ENCODE measurements at places on chromosomes 6 and 20.

GRCh38 chr20:19121463-19121862, 91.0 kb upstream of the SLC24A3 start:
- no peak for DNase-seq

- DNase-seq, result no peak
These were observed 76.1 kb downstream of the HCRTR2 start for GRCh38 chr6:55250400-55250799.

DNA sequence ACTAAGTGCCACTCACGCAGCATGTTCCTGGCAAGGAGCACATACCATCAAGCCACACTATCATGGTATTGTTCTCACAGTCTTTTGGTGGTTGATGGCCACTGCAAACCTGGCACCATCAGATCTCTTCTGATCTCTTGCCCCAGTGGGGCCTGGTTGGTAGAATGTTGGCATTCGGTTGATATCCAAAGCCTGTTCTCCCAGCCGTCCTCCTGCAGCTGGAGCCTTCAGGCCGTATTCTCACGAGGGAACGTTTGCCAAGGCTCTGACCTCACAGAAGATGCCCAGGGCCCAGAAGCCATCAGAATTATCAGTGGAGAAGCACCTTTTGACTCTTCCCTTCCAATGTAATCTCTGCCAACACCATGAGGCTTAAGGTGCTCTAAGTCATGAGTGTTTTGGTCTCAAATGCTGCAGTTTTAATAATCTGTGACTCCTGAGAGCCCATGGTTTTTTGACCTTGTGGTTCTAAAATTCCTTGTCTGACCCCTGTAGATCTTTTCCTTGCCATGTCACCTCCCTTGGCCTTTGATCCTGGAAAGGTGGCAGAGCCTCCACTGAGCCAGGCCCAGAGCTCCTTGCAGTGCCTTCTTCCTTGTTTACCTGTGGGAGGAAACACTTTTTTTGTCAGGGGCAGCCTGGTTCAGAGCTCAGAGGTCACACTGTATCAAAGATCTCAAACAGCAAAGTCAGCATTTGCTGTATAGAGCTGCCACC, 27.8 kb downstream of the POFUT1 start:
- no peak for DNase-seq

GRCh38 chr6:124142852-124143251, 339.2 kb downstream of the NKAIN2 start:
- DNase-seq, result no peak

GRCh38 chr6:123182998-123183397, 187.0 kb downstream of the CLVS2 start:
- no peak for DNase-seq

GRCh38 chr6:12136905-12137304, 124.8 kb downstream of the HIVEP1 start:
- DNase-seq, result no peak

DNA sequence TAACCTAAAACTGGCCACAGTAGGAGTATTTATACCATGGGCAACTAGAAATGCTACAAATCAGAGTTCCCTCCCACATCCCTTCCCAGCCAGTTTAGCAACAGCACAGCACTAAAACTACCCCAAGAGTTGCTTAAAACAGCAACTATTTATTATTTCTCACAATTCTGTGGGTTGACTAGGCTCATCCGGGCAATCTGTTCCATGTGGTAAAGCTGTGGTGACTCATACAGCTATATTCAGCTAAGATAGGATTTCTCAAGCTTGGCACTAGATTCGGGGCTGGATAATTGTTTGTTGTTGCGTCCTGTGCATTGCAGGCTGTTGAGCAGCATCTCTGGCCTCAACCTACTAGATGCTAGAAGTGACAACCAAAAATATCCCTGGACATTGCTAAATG, 8.6 kb upstream of the HECA start:
- no peak for DNase-seq

- DNase-seq, result no peak
These were observed 9.1 kb downstream of the ADIG start for GRCh38 chr20:38589967-38590675.

DNA sequence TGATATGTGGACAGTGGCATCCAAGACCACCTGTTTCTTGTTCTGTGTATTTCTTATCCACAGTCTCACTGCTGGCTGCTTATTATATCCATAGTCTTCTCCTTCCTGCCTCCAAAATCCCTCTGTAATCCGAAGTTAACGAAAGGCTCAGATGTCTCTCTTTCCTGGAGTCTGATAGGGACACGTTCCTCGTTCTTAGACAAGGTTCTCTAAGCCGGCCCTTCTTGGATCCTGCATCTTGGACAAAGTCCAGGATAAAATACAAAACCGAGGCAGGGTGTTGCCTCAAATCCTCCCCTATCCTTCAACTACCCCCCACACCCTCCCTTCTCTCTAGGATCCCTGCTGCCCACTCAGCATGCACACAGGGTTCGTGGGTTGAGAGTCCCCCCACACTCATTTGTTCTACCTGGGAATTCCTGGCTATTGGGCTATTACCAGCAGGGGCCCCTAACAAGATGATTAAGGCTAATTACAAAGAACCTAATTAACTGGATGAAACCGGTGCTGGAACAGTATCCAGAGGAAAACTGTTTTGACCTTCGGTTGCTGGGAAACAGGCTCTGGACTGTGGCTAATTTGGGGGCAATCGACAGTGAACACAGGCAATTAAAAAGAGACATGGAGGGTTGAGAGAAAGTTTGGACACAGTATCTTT, 32.7 kb upstream of the MRPS10 start:
- DNase-seq, result no peak

DNA sequence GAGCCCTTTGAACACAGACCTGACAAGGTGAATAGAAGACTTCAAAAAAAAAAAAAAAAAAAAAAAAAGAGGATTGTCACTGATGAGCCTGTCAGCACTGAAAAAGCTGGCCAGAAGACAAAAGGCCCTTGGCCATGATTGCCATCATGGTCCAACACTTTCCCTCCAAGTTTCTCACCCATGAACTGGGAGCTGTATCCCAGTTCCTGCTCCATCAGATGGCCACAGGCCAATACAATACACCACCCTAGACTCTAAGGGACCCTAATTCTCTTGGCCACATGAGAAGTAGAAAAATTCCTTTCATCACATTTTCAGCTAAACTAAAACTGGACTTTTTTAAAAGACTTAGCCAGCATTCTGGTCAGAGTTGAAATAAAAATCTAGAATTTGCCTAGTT, 50.2 kb downstream of the NUDT3 start:
- no peak for DNase-seq

GRCh38 chr6:14272737-14273085, 155.1 kb downstream of the CD83 start:
- DNase-seq, result no peak

DNA sequence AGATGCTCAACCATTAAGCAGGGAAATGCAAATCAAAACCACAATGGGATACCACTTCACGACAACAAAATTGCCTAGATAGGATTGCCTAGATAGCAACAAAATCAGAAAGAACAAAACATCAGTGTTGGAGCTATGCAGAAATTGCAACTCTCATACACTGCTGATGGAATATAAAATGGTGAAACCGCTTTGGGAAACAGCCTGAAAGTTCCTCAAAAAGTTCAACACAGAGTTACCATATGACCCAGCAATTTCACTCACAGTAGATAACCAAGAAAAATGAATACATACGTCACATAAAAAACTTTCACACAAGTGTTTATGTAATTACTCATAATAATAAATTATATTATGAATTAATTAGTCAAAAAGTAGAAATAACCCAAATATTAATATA, 78.3 kb downstream of the MAFB start:
- DNase-seq, result no peak

DNA sequence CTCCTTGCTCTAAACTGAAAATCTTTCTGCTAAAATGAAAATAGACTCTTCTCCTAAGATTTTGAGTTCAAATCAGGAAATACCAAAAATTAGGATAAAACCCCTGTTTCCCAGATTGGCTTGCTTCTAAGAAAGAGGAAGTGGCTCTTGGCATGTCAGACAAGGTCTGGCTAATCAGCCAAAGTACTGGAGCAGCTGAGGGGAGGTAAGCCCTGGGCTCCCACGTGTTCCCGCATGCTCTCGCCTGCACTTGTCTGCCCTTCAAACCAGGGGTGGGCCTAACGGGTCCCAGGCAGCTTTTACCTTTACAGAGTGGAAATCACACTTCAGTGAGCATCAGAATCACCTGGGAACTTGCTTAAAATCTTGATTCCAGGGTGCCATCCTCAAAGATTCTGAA, 43.2 kb upstream of the GABRR1 start:
- DNase-seq, result no peak

GRCh38 chr6:105326216-105326615, 76.7 kb downstream of the PREP start:
- no peak for DNase-seq

DNA sequence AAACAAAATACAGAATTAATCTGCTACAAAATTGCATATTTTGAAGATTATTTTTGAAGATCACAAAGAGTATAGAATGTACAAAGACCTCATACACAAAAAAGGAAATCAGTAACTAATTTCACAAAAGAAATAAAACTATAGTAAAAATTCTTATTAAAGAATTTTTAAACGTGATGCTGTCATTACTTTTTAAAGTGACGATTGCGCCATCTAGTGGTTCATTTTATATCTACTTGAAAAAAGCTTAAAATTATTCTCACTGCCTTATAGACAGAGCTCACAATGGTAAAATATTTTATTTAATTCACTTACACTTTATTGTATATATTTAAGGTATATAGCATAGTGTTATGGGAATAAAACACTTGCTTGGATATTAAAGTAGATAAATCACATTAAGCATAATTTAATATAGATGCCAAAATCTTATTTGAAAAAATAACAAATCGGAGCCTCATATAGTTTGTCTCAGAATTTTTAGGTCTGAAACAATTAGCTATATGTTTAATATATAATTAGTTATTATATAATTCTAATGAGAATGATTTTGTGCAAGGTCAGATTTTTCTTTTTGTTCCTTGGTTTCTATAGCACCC, 128.8 kb downstream of the PHF3 start:
- DNase-seq, result no peak

DNA sequence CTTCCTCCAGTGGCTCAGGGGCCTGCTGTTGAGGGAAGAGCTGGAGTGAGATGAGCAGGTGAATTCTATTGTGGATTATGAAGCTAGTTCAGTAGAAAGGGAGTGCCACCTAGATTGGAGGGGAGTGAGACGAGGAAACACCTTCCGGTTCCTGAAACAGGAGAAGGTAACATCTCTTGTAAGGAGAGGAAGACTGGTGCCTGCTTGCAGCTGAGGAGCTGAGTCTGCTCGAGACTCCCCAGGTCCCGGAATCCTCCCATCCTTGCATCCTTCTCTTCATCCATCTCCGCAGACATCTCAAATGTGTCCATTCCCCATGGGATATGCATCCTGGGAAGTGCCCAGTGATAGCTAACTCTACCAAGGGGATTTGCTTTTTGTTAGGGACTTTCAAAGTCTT, 242.9 kb upstream of the ZFP64 start:
- DNase-seq, result no peak

DNA sequence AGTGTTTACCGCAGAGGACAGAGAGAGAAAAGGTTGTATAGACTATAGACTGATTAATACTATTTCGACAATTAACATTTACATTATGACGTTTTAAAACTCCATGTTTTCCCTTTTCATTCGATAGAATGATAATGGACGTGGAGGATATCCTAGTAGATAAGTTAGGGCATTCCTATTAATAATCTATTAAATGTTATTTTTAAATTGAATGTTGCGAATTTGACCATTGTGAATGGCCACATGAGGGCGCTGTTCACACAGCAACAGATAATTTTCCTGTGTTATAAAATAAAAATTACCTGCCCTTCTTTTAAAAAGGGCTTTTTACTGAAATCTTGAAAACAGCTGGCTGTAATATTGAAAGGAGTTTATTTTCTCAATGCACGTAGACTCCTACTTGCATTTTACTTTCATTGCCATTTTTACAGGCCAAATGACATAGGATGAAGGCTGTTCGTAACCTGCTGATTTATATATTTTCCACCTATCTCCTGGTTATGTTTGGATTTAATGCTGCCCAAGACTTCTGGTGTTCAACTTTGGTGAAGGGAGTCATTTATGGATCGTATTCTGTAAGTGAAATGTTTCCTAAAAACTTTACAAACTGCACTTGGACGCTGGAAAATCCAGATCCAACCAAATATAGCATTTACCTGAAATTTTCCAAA, 3.3 kb downstream of the ADGRB3 start:
- DNase-seq, result no peak

- no peak for DNase-seq
These were observed 469 bp downstream of the SYNJ2 start for GRCh38 chr6:157982102-157982562.

- no peak for DNase-seq
These were observed 30.9 kb upstream of the NEDD9 start for GRCh38 chr6:11263291-11263775.

GRCh38 chr20:17928633-17929311, 39.8 kb downstream of the SNX5 start:
- no peak for DNase-seq

DNA sequence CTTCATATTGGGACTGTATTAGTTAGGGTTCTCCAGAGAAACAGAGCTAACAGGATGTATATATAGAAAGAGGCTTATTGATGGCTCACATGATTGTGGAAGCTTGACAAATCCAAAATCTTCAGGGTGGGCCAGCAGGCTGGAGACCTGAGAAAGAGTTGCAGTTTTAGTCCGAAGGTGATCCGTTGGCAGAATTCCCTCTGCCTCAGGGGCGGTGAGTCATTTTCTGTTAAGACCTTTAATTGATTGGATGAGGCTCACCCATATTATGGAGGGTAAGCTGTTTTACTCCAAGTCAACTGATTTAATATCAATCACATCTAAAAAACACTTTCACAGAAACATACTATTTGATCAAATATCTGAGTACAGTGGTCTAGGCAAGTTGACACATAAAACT, 113.6 kb downstream of the FLRT3 start:
- no peak for DNase-seq

GRCh38 chr6:139164001-139164400, 29.1 kb downstream of the HECA start:
- DNase-seq, result no peak

DNA sequence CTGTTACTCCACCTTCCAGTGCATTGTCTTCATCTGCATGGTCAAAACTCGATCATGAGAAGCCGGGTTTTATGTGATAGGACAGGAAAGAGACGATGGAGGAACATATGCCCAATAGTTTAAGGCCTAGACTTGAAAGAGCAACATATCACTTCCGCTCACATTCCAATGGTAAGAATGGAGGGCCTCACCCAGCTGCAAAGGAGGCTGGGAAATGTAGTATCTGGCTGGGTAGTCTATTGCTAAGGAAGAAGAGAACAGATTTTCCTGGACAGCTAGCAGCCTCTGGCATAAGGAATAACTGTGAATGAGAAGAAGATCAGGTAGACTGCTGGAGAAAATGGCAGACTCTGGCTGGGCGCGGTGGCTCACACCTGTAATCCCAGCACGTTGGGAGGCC, 19.2 kb downstream of the FITM2 start:
- DNase-seq, result no peak

GRCh38 chr20:41380551-41381193, 14.1 kb upstream of the EMILIN3 start:
- no peak for DNase-seq

- DNase-seq, result no peak
These were observed 78.6 kb upstream of the SLC22A16 start for GRCh38 chr6:110554966-110555460.

- DNase-seq, result no peak
These were observed 55.1 kb downstream of the IL20RA start for GRCh38 chr6:136989571-136990241.

All from T1000 (cell line).